Bladder microvascular endothelial cell (primary cell): ENCODE measurements at places on chromosomes 4 and X. TPM values are rescaled to one million over a fixed set of nuclear protein-coding genes. Genes with fewer than 3 reads are reported as not detected.

Gene NAP1L3
- 0.16 and 0.50 TPM in 2 replicates for total RNA-seq

Gene RENBP
- 16.5 and 28.8 TPM in 2 replicates for total RNA-seq

Gene GRIA3
- total RNA-seq: 0.32 TPM in 1 of 2 replicates, not detected in the other

Gene CAPN6
- total RNA-seq: not detected in 2 replicates

Gene GRID2
- not detected in 2 replicates for total RNA-seq

Gene ODAM
- not detected in 2 replicates for total RNA-seq

Gene ACSL4
- 51.8 and 73.0 TPM in 2 replicates for total RNA-seq

Gene HERC5
- 3.9 and 4.0 TPM in 2 replicates for total RNA-seq

Gene IL2
- not detected in 2 replicates for total RNA-seq

Gene CXCL8
- 18.1 and 167 TPM in 2 replicates for total RNA-seq

Gene SPANXB1
- not detected in 2 replicates for total RNA-seq

Gene RNF175
- 0.06 TPM in 1 of 2 replicates, not detected in the other for total RNA-seq

Gene CPZ
- total RNA-seq: under 0.01 TPM in 1 of 2 replicates, not detected in the other

Gene GALNTL6
- not detected in 2 replicates for total RNA-seq

Gene FGFBP1
- total RNA-seq: not detected in 2 replicates

Gene TRIM75
- total RNA-seq: not detected in 2 replicates

Gene PGAM4
- total RNA-seq: not detected in 2 replicates

Gene RAB40A
- 0.13 TPM in 1 of 2 replicates, not detected in the other for total RNA-seq

Gene RAB40AL
- total RNA-seq: 0.32 and 0.94 TPM in 2 replicates

Gene MAGEA12
- total RNA-seq: not detected in 2 replicates

Gene MAGEA8
- total RNA-seq: not detected in 2 replicates

Gene SORCS2
- total RNA-seq: not detected in 2 replicates

Gene PCDH19
- total RNA-seq: 0.97 and 2.2 TPM in 2 replicates

Gene MAGEB1
- total RNA-seq: not detected in 2 replicates

Gene METTL14
- total RNA-seq: 15.9 and 29.3 TPM in 2 replicates

Gene ZCCHC4
- total RNA-seq: 3.6 and 8.5 TPM in 2 replicates

Gene USO1
- total RNA-seq: 46.8 and 97.6 TPM in 2 replicates

Gene CLRN2
- total RNA-seq: not detected in 2 replicates

Gene SASH3
- not detected in 2 replicates for total RNA-seq

Gene VCX3A
- not detected in 2 replicates for total RNA-seq
